ENCODE measurements at places on chromosomes 6 and 20.

GRCh38 chr6:135784507-135784906 lies 67.0 kb upstream of the PDE7B start:
- DNase-seq, result no peak

DNA sequence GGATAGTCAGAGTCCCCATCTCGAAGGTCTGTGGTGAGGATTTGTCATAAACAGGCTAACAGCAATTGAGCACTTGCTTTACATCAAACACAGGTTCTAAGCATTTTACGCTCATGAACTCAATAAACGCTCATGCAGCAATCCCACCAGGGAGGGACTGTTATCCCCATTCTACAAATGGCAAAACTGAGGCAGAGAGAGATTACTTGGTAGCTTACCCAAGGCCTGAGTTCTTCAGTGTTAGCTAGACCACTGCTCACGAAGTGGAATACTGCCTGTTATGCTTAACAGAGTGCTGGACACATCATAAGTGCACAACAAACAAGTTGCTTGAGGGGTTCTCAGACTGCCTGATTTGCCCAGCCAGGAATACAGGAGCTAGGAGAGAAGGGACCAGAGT lies 23.7 kb upstream of the TCP11 start:
- DNase-seq, result no peak

- DNase-seq, result no peak
Observed at GRCh38 chr6:82322386-82322785, 41.2 kb upstream of the TPBG start.

DNA sequence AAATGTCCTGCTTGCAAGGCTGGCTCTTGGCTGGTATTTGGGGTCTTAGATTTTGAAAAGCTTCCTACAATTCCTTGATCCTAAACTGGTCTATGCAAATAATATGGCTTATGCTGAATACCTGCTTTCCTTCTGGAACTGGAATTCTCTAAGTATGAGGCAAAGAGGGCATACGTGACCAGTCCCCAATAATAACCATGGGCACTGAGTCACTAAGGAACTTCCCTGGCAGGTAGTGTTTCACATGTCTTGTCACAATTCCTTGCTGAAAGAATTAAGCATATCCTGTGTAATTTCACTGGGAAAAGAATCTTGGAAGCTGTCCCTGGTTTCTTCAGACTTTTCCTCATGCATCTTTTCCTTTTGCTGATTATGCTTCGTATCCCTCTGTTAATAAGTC lies 106.5 kb downstream of the MMS22L start:
- DNase-seq, result no peak

GRCh38 chr6:1606780-1607515 lies 2.8 kb upstream of the FOXC1 start:
- DNase-seq, result no peak

GRCh38 chr6:93721386-93722048 lies 302.2 kb upstream of the EPHA7 start:
- DNase-seq, result no peak
